ENCODE measurements at places on chromosomes 7 and 10.

DNA sequence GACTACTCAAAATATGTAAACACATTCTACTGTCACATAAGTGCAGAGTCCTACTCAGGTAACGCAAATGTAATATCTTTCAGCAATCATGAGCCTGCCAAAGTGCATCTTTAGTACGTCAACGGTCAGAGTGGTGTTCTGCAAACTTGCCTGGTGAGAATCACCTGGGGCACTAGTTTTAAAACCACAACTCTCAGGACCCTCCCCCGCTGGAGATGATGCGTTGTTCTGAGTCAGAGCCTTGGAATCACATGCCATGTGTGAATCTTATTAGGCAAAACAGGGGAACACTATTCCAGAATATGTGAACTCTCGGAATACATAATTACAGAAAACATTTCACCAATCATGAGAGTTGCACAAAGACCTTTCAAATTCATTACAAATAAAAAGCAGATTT is 115.7 kb downstream of the TPK1 start:
- DNase-seq: no peak

DNA sequence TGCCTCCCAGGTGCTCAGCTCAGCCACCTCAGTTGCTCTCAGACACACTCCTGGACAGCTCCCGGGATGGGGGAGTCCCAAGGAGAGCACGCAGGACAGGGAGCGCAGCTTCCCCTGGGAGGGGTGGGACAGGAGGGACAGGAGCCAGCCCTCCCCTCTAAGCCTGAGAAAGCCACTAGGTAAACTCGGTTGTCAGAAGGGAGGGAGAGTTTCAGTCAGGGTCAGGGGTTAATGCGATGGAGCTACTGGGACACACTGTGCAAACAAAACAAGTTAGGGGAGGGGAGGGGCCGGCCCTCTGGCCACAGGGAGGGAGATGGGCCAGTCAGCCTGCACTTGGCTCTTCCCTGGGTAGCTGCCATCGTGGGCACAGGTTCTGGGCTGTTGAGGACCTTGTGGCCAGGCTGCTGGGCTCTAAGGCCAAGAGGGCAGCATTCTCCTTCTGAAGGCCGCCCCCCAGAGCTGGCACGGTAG is 31.1 kb downstream of the KAZALD1 start:
- no peak for DNase-seq

DNA sequence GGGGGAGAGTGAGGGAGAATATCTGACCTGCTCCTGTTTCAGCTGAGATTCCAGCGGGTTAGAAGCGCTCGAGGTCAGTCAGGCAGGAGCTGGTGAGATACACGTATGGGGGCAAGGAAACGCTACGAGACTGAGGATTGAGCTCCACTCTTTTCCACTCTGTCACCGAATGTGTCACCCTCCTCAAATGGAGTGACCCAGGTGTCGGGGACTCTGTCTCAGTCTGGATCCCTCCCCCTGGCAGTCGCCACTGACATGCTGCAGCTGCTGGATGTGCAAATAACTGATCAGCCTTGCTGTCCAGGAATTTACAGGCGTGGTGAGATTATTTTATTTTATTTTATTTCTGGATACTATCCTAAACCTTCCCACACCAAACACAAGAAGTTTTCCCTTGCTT is 100.9 kb upstream of the DPP6 start:
- no peak for DNase-seq

DNA sequence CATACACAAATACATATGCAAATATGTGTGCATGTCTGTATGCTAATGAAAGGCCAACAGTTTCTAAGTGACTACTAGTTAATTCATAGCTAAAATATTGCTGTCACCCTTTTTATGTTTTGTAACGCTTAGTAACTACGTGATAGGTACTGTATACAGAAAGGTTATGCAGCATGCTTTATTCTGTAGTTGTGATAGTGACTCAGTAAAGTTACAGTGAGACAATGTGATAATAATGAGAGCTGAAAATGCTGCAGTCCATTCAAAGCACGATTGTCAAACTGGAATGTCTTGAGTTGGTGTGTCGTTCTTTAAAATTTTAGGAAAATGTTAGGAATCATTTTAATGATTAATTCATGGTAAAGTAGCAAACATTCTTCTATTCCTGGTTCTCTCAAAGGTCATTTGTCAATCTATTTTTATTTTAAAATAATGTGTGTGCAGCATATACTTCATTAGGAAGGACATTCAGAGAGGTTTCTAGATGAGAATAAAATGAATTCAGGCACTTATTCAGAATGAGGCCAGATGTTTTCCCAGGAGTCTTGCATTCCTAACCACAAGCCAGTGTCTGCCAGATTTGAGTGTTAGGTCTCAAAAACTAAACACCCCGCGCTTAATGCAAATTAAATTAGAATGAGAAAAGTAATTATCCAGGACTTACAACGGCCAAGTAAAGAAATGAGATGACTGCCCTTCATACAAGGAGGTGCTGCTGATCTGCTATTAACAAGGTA is 408.8 kb upstream of the FZD8 start:
- no peak for DNase-seq

- DNase-seq: no peak
These were observed 104.0 kb upstream of the RHOBTB1 start for GRCh38 chr10:61047788-61048560.

DNA sequence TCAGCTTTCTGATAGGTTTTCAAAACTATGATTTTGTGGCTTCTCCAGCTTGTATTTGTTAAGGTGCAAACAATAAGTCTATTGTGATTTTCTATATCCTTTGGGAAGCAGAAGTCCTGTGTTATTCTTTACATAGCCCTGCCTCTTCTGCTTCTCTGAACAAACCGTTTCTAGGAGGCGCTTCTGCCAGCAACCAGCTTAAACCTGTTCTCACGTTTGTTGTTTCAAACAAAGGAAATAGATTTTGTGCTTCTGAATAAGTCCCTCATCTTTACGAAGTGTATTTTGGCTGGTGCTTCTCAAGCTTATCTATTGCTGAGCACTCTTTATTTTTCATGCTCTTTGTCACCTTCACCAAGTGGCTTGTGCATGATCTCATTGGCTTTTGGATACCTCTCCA is 61.0 kb downstream of the VTI1A start:
- no peak for DNase-seq
